ENCODE measurements at places on chromosomes 3 and 15. TPM values are rescaled to one million over a fixed set of nuclear protein-coding genes. Genes with fewer than 3 reads are reported as not detected.

Gene LRRC49
- total RNA-seq: 12.5 TPM

Gene RTP3
- total RNA-seq: not detected

Gene CLDN18
- not detected for total RNA-seq

Gene MCTP2
- 0.32 TPM for total RNA-seq

Gene GRM7
- not detected for total RNA-seq

Gene LRRC2
- total RNA-seq: 1.2 TPM

Gene PEX5L
- total RNA-seq: not detected

Gene ADAMTS9
- total RNA-seq: 1.5 TPM

Gene PYGO1
- total RNA-seq: 18.5 TPM

Gene GOLGA8G
- not detected for total RNA-seq

Gene SMAD3
- 35.8 TPM for total RNA-seq

GRCh38 chr3:110375751-110376518, 695.7 kb upstream of the NECTIN3 start:
- no peak for DNase-seq
- peaks cover 1% of the 10 kb centered on the region for H3K4me1 ChIP-seq
- no peaks in the 10 kb centered on the region for H3K27me3 ChIP-seq
- no peak overlapping the region for H3K27ac ChIP-seq
- no peaks in the 10 kb centered on the region for H3K36me3 ChIP-seq

DNA sequence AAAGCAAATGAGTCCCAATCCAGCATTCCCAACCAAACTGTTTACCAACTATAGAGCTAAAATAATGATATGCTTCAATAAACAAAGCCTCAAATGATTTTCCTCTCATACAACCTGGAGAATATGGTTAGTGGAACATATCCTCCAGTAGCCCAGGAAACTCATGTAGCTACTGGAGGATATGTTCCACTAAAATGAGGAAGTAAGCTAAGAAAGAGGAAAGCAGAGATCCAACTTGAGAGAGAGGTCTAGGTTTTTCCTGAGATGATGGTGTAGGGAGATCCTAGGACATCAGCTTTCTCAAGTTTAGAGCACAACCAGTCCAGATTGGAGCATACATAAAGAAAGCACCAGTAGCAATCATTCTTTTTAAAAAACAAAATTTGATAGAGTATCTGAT, 44.6 kb upstream of the SLC4A7 start:
- no peaks in the 10 kb centered on the region for H3K27me3 ChIP-seq
- H3K36me3 ChIP-seq: no peaks in the 10 kb centered on the region
- H3K4me3 ChIP-seq: no peak overlapping the region
- H3K27ac ChIP-seq: no peak overlapping the region
- H3K4me1 ChIP-seq: peaks cover 43% of the 10 kb centered on the region

- no peak overlapping the region for H3K4me3 ChIP-seq
- DNase-seq: no peak
- H3K36me3 ChIP-seq: no peaks in the 10 kb centered on the region
Observed at GRCh38 chr3:25849091-25849490, 59.2 kb downstream of the OXSM start.

DNA sequence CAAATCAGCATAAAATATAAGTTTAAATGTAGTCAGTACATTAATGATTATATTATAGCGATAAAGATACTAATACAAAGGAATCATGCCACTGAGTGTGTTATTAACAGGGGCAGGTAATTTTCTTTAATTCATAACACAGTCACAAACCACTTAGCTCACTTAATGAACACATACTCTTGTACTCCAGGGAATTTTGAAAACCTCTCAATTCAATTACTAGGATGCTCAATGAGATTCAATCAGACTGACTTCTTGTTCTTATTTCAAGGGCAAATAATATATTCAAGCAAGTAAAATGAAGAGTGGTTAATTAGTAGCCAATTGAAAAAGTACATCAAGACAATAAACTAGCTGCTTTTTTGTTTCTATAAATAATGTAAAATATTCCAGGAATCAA, 5.8 kb upstream of the SUCNR1 start:
- peaks cover 30% of the 10 kb centered on the region for H3K4me1 ChIP-seq
- H3K36me3 ChIP-seq: no peaks in the 10 kb centered on the region
- DNase-seq: no peak
- no peak overlapping the region for H3K4me3 ChIP-seq

- H3K36me3 ChIP-seq: no peaks in the 10 kb centered on the region
- no peak overlapping the region for H3K4me3 ChIP-seq
- peaks cover 34% of the 10 kb centered on the region for H3K27me3 ChIP-seq
- no peak overlapping the region for H3K27ac ChIP-seq
- H3K4me1 ChIP-seq: peaks cover 5% of the 10 kb centered on the region
Observed at GRCh38 chr3:42507252-42507651, 4.8 kb downstream of the VIPR1 start.

- H3K36me3 ChIP-seq: no peaks in the 10 kb centered on the region
- H3K4me1 ChIP-seq: no peaks in the 10 kb centered on the region
- no peak for DNase-seq
- H3K27ac ChIP-seq: no peak overlapping the region
- no peaks in the 10 kb centered on the region for H3K27me3 ChIP-seq
Observed at GRCh38 chr3:38611866-38612265, 37.6 kb downstream of the SCN5A start.

DNA sequence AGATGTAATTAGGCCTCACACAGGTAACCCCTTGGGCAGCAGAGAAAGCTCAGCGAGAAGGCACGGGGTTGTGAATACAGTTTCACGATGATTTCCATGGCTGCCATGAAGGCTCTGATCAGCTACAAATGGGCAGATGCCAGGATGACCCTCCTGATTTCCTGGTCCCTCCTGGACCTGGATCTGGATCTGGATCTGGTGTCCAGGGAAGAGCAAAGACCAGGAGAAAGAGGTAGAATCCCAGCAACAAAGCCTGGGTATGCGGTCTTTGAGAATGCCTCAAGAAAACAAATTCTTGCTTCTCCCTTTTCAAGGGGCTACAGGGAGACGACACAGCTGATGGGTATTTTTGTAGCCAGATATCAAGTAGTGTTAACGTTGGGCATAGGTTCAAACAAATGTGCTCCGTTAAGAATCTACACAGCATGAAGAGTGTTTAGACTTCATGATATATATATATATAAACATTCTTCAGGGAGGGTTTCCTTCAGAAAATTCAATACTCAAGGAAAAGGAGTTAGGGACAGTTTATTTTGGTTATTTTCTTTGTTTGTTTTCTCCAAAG, 175.6 kb downstream of the RORA start:
- DNase-seq: no peak
- peaks cover 5% of the 10 kb centered on the region for H3K27me3 ChIP-seq
- peaks cover 43% of the 10 kb centered on the region for H3K4me1 ChIP-seq
- no peak overlapping the region for H3K4me3 ChIP-seq

DNA sequence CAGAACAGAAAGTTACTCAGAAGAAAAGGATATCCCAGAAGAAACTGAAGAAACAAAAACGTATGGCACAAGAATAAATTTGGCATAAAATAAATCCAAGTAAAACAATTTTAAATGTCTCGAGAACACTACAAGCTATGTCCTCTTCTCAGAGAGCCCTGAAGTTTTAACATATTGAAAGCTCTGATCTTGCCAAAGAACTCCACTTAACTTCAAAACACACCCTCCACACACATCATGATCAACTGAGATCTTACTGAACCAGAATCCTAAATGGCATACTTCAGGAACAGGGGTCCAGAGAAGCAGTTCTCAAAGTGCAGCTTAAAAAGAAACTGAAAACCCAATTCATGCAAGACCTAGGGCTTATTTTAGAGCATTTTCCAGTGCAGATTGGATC, 194.3 kb downstream of the MAGI1 start:
- H3K4me3 ChIP-seq: no peak overlapping the region
- no peak overlapping the region for H3K27ac ChIP-seq
- peaks cover 7% of the 10 kb centered on the region for H3K4me1 ChIP-seq
- no peaks in the 10 kb centered on the region for H3K36me3 ChIP-seq
- DNase-seq: no peak

- no peak for DNase-seq
- H3K4me3 ChIP-seq: no peak overlapping the region
- no peaks in the 10 kb centered on the region for H3K4me1 ChIP-seq
- no peaks in the 10 kb centered on the region for H3K27me3 ChIP-seq
- H3K27ac ChIP-seq: no peak overlapping the region
Observed at GRCh38 chr3:26058901-26059321, 269.0 kb downstream of the OXSM start.

GRCh38 chr15:63465104-63465503, 39.3 kb upstream of the USP3 start:
- no peak overlapping the region for H3K4me3 ChIP-seq
- H3K27ac ChIP-seq: no peak overlapping the region
- no peak for DNase-seq
- peaks cover 22% of the 10 kb centered on the region for H3K27me3 ChIP-seq

- H3K4me1 ChIP-seq: peaks cover 59% of the 10 kb centered on the region
- no peaks in the 10 kb centered on the region for H3K36me3 ChIP-seq
- no peak for DNase-seq
- peak overlapping the region; percentile 89 for H3K27ac ChIP-seq
- H3K27me3 ChIP-seq: no peaks in the 10 kb centered on the region
Observed at GRCh38 chr3:100047455-100048141, 66.7 kb downstream of the FILIP1L start.

DNA sequence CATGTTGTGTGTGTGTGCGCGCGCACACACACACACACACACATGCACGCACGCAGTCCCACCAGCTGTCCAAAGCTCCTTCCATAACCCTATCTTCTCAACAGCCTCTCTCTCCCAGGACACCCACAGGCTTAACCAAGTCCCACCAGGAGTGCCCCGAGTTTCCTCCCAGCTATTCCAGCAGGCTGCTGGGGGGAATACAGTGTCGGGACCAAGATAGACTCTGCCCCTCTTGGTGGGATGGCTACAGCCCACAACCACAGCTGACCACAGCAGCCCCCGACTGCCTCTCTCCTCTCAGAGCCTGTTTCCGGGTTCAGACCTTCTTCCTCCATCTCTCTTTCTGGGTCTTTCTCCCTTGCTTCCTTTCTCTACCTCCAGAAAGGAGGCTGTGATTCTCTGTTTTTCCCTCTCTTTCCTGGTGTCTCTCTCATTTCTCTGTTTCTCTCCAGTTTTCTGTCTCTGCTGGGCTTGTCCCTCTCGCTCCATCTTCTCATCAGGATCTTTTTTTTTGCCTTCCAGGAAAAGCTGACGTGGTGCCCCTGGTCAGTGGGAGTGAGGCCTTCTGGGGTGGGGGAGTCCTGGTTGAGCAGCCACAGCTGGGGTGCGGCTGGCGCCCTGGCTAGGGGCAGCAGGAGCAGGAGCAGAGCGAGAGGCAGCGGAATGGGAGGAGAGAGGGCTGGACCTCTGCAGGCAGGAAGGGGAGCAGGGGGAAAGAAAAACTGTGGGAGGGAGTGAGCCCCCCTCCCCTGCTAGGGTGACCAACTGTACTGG, 3.3 kb upstream of the ISLR start:
- peaks cover 2% of the 10 kb centered on the region for H3K36me3 ChIP-seq
- peaks cover 61% of the 10 kb centered on the region for H3K4me1 ChIP-seq
- peaks cover under 1% of the 10 kb centered on the region for H3K27me3 ChIP-seq

GRCh38 chr15:45110256-45110820, 3.6 kb downstream of the DUOX2 start:
- H3K27ac ChIP-seq: no peak overlapping the region
- no peak overlapping the region for H3K4me3 ChIP-seq
- DNase-seq: no peak
- H3K27me3 ChIP-seq: peaks cover 57% of the 10 kb centered on the region
- H3K36me3 ChIP-seq: no peaks in the 10 kb centered on the region
- peaks cover 8% of the 10 kb centered on the region for H3K4me1 ChIP-seq

DNA sequence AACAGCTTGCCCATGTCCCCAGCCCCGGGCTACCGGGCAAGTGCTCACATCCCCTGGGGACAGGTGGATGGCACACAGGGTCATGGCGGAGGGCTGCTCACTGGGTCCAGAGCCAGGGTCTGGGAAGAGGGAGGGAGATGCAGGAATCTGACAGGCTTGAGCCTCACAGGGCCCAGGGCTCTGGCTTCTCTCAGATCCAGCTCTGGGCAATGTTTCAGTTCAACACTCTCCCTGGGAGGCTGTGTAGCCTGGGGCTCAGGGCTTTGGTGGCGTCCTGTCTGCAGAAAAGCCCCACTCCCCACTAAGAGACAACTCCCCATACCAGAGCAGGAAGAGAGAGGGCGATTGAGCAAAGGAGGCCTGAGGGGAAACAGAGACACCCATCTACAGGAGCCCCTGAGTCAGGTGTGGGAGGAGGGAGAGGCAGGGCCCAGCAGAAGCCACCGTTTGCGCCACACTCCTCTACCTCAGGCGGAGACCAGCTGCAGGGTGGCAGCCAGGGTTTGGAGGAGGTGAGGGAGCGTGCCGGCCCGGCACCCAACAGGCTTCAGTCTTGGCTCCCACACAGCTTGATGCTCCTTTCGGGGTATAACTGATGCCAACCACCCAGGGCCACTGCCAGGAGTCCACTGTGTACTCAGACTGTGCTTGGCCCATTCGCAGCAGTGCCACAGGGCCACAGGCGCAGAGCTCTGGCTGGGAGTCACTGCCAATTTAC, 16.8 kb upstream of the SRP14 start:
- peaks cover 52% of the 10 kb centered on the region for H3K4me1 ChIP-seq
- no peaks in the 10 kb centered on the region for H3K27me3 ChIP-seq
- H3K36me3 ChIP-seq: no peaks in the 10 kb centered on the region
- H3K4me3 ChIP-seq: no peak overlapping the region

GRCh38 chr3:178785961-178786360, 249.7 kb downstream of the KCNMB2 start:
- no peak overlapping the region for H3K27ac ChIP-seq
- no peaks in the 10 kb centered on the region for H3K4me1 ChIP-seq
- no peak for DNase-seq
- no peaks in the 10 kb centered on the region for H3K27me3 ChIP-seq
- no peak overlapping the region for H3K4me3 ChIP-seq

- peaks cover 13% of the 10 kb centered on the region for H3K27me3 ChIP-seq
- DNase-seq: no peak
- H3K4me3 ChIP-seq: no peak overlapping the region
- H3K27ac ChIP-seq: no peak overlapping the region
- no peaks in the 10 kb centered on the region for H3K36me3 ChIP-seq
Observed at GRCh38 chr3:132228923-132229322, 88.3 kb upstream of the ACP3 start.

DNA sequence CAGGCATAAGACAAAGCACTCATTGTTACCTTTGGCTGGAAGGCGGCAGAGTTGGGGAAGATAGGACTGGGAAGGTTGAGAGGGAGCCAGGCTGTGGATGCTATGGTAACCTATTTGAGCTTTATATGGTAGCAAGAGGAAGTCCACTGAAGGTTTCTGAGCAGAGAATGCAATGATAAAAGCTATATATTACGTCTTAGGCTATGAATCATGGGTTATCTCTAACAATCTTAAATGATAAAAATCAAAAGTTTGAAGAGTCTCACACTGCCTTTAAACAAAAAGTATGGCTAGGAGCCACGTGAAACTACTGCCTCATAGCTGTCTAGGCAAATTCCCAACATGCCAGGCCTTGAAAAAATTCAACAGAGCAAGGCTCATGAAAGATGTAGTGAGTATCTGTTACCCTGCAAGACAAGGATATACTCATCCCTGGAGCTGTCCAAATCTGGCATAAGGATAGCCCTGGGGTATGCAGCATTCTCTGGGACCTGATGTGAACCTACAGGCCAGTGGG, 4.1 kb downstream of the P3H2 start:
- H3K36me3 ChIP-seq: peaks cover 24% of the 10 kb centered on the region
- H3K4me3 ChIP-seq: peak overlapping the region; percentile 91
- H3K4me1 ChIP-seq: peaks cover 76% of the 10 kb centered on the region
- H3K27me3 ChIP-seq: no peaks in the 10 kb centered on the region
- peak overlapping the region; percentile 95 for H3K27ac ChIP-seq

- H3K36me3 ChIP-seq: no peaks in the 10 kb centered on the region
- H3K27me3 ChIP-seq: peaks cover 76% of the 10 kb centered on the region
- H3K4me3 ChIP-seq: no peak overlapping the region
- no peak for DNase-seq
- no peaks in the 10 kb centered on the region for H3K4me1 ChIP-seq
Observed at GRCh38 chr3:31505371-31506048, 27.2 kb upstream of the STT3B start.
